ENCODE measurements at places on chromosomes 1 and 21. TPM values are rescaled to one million over a fixed set of nuclear protein-coding genes. Genes with fewer than 3 reads are reported as not detected.

DNA sequence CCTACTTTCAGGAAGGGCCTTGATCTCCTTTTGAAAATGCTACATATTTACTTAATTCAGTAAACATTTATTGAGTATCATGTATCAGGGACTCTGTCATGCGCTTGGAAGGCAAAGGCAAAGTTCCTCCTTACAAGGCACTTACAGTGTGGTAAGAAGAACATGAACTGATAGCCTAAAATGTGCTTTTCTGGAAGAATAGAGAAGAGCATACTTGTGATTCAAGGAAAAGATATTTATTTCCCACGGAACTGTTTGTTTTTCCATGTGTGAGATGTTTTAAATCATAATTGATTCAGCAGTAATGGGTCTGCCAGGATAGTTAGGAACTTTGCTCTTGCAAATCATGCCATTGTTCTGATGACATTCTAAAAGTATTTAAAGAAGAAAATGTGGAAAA, 110.1 kb upstream of the ZNHIT6 start:
- no peak for DNase-seq

- DNase-seq: no peak
Measured at GRCh38 chr1:174794861-174795260, 204.9 kb upstream of the CACYBP start.

DNA sequence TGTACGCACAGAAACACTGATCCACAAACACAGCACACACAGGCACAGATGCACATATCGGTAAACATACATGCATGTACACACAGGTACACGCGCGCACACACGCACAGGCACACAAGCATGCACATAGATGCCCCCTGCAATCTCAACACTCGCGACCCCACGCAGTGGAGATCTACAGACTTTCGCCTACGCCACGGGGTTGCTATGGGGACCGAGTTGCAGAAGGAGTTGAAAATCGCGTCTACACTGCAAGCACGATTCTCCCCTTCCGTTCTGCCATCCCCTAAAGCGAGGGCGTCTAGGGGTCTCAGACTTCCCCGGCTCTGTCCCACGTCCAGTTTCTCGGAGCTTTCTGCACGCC, 826 bp downstream of the TRIM17 start:
- no peak for DNase-seq

- DNase-seq: no peak
Measured at GRCh38 chr1:33060579-33061083, 20.3 kb upstream of the AZIN2 start.

GRCh38 chr1:230939806-230940489, 38.7 kb downstream of the TTC13 start:
- no peak for DNase-seq

GRCh38 chr1:24694380-24694843, 50.8 kb upstream of the CLIC4 start:
- no peak for DNase-seq

DNA sequence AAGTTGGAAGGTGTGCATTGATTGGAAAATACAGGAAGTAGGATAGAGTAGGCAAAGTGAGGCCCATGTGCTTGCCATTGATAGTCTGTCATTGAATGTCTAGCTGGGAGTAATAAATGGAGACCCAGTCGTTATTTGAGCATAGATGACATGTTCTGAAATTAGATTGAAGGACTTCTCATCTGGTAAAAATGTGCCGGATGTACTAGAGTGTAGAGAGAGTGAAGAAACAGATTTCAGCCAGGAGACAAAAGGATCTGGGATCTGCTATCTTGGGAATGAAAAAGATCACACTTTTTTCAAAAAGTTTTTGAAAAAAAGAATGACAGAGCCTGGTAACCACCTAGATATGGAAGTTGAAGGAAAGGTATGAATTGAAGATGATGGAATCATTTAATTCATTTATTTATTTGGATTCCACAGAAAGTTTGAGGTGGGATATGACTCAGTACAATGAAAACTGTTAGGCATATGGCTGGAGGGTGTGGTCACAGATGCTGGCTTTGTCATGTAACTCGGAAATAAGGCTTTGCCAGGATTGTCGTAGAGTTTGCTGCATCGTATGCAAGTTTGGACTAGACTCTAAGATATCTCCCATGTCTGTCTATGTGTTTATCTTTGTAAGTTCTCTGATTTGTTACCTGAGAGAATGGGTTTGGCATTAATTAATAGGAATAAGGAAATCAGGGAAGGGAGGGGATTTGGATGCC, 137.1 kb downstream of the PBX1 start:
- no peak for DNase-seq

GRCh38 chr1:39722495-39722894, 16.2 kb upstream of the PPIE start:
- DNase-seq: no peak

DNA sequence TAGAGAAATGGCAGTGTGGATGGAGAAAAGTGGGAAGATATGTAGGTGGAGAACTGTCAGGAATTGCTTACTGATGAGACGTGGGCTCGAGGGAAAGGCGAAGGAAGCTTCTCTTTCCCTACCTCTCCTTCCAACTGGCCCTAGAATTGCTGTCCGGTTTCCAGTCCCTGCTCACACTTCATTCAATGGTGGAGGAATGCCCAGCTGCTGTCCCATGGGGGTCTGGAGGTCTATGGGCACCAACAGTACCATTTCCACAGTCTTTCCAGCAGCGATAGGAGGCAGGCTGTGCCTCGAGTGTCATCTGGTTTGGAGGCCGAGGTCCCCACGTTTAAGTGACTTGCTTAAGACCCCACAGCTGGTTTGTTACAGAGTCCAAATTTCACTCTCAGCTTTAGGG, 31.5 kb upstream of the CD1D start:
- DNase-seq: no peak

DNA sequence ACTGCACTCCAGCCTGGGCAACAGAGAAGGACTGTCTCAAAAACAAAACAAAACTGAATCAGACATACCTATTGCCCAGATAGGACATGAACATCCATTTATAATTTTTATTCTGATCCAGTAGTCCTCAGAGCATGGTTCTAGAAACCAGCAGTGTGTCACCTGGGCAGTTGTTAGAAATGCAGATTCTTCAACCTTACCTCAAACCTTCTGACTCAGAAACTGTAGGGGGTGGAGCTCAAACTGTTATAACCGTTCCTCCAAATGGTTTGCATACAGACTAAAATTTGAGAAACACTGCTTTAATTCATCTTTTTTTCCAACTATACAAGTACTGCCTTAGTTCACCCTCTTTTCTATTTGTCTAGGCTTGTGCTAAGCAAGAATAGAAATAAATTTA, 6.0 kb downstream of the NASP start:
- no peak for DNase-seq

Gene LCE1A
- total RNA-seq: not detected

Gene SPRR5
- total RNA-seq: not detected

Gene ADAMTS4
- 2.3 TPM for total RNA-seq

Gene CCDC190
- not detected for total RNA-seq
